Neuronal stem cell (in vitro differentiated cells): ENCODE measurements at places on chromosomes 4 and X.

GRCh38 chr4:7900334-7900909 is 39.2 kb downstream of the AFAP1 start:
- no peak overlapping the region for H3K4me3 ChIP-seq
- H3K27ac ChIP-seq, result no peak overlapping the region
- H3K4me1 ChIP-seq, result peaks cover 21% of the 10 kb centered on the region
- DNase-seq, result no peak
- no peaks in the 10 kb centered on the region for H3K36me3 ChIP-seq
- H3K27me3 ChIP-seq, result no peaks in the 10 kb centered on the region

- H3K4me3 ChIP-seq, result no peak overlapping the region
- H3K4me1 ChIP-seq, result no peaks in the 10 kb centered on the region
- no peaks in the 10 kb centered on the region for H3K27me3 ChIP-seq
- H3K36me3 ChIP-seq, result no peaks in the 10 kb centered on the region
- DNase-seq, result no peak
- H3K27ac ChIP-seq, result no peak overlapping the region
These were observed 40.5 kb upstream of the HSD17B10 start for GRCh38 chrX:53474707-53475106.

DNA sequence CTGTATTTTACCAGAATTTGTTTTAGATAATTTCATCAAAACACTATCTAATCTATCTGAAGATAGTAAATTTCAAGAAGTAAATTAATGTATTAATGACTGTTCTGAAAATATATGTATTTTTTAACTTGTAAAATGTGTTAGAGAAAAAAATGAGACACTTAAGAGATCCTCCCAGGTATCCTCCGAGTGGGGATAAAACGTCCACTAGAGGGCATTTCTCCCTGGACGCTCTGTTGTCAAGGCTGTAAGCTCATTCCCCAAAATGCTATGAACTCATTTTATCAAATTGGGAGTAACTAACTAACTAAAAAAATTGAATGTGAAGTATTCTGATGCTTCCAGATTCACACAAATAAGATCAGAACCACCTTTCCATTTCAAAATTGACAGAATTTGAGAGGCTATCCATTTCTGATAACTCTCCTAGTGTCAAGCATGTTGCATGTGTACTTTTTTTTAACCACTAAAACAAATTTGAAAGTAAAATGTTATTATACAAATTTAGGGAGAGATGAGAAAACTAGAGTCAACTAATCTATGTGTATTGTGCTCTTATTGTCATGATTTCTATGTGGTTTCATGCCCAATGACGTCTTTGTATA is 337.3 kb upstream of the HS3ST1 start:
- H3K4me1 ChIP-seq, result no peaks in the 10 kb centered on the region
- DNase-seq, result peak; percentile 33

GRCh38 chr4:148443512-148444295 is 1.5 kb upstream of the NR3C2 start:
- H3K27ac ChIP-seq, result no peak overlapping the region
- peak; percentile 29 for DNase-seq
- H3K36me3 ChIP-seq, result no peaks in the 10 kb centered on the region
- H3K27me3 ChIP-seq, result peaks cover 78% of the 10 kb centered on the region
- H3K4me3 ChIP-seq, result no peak overlapping the region

GRCh38 chrX:30822764-30823163 is 66.3 kb downstream of the TAB3 start:
- H3K4me1 ChIP-seq, result no peaks in the 10 kb centered on the region
- H3K27me3 ChIP-seq, result no peaks in the 10 kb centered on the region
- no peaks in the 10 kb centered on the region for H3K36me3 ChIP-seq
- no peak for DNase-seq

DNA sequence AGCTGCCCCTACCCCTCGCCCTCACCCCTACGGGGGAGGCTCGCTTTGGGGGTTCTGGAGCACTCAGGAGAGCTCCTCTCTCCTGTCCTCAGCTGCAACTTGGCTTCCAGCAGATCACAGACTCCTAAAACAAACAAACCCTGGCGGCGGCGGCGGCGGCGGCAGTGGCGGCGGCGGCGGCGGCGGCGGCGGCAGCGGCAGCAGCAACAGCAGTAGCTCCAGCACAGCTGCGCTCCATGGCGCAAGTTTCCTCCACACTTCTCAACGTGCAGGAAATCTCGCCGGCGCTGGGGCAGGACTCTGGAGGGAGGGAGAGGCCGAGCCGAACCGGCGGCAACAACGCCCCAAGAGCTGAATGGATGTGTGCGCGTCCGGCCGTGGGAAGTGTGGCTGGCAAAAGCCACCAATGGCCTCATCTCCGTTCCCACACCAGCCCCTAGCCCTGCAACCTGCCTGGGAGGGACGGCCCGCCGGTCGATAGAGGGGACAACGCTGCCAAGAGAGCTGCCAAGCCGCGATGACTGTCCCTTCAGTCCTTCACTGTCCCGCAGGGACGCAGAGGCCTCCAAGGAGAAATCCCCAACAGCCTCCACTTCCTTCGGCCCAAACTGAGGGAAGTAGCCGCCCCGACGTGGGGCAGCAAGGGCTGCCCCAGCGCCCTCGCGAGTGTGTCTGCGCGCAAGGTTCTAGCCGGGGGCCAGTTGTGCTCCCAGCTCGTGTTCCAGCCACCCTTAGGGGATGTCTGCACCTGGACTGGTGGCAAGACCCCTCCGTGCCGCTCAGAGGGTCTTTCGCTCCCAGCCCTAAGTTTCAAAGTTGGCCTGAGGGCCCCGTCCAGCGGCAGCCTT is 775 bp downstream of the SHROOM4 start:
- no peaks in the 10 kb centered on the region for H3K27me3 ChIP-seq
- DNase-seq, result peak; percentile 15
- peak overlapping the region; percentile 80 for H3K4me3 ChIP-seq
- no peaks in the 10 kb centered on the region for H3K36me3 ChIP-seq
- H3K27ac ChIP-seq, result no peak overlapping the region

DNA sequence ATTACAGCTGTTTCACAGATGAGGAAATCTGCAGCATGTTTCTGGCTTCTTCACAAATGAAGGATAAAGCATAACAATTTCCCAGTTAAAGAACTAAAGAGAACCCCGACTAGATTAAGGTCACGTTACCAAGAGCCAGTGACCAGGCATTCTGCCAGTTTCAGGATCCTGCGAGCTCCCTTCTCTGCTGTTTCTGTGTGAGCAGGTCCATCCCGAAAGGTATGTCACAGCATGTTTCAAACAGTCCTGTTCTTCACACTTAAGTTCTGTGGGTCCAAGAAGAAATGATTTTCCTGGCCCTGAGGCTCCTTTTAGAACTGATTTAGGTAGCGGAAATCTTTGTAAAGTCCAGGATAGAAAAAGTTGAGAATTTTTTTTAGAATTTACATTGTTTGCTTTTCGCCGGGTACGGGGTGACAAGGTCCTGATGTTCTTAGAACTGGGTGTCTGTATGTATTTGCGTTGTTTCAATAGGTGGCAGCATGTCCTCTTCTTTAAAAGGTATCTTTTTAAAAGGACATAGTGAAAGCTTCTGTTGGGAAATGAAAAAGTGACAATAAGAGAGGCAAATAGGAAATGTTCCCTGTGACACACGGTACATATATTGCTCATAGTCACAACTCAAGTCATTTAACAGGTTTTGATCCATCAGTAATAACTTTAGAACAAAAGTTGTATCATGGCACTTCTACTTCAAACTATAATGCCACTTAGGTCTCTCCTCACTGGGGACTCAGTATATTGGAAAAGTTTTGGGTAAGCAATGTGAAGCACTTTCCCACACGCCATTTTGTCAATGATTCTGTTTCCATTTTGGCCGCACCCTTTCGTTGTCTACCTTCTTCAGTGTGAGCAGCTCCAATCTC is 18.4 kb downstream of the IL21 start:
- H3K27ac ChIP-seq, result no peak overlapping the region
- DNase-seq, result peak; percentile 6
- H3K36me3 ChIP-seq, result no peaks in the 10 kb centered on the region
- no peak overlapping the region for H3K4me3 ChIP-seq

- no peak overlapping the region for H3K27ac ChIP-seq
- no peaks in the 10 kb centered on the region for H3K36me3 ChIP-seq
- peak overlapping the region; percentile 19 for H3K4me3 ChIP-seq
- H3K27me3 ChIP-seq, result no peaks in the 10 kb centered on the region
- DNase-seq, result no peak
- H3K4me1 ChIP-seq, result peaks cover 6% of the 10 kb centered on the region
These were observed 1.2 kb downstream of the PPARGC1A start for GRCh38 chr4:23888421-23889319.

DNA sequence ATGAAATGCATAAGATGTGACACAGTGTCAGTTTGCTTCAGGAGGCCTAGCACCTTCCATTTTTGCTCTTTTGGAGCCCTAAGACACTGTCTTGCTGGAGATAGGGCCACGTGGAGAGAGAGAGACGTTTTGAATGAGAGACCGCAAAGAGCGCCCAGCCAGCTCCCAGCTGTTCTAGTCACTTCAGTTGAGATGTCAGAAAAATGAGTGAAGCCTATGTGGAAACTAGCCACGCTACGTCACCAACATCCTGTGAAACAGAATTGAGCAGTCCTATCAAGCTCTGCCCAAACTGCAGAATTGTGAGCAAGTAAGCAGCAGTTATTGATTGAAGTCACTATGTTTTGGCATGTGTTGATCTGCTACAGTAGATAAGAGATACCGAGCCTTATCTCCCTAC is 13.1 kb downstream of the GPR82 start:
- no peak for DNase-seq
- H3K4me1 ChIP-seq, result no peaks in the 10 kb centered on the region
- no peak overlapping the region for H3K27ac ChIP-seq
- H3K36me3 ChIP-seq, result no peaks in the 10 kb centered on the region
- no peak overlapping the region for H3K4me3 ChIP-seq

DNA sequence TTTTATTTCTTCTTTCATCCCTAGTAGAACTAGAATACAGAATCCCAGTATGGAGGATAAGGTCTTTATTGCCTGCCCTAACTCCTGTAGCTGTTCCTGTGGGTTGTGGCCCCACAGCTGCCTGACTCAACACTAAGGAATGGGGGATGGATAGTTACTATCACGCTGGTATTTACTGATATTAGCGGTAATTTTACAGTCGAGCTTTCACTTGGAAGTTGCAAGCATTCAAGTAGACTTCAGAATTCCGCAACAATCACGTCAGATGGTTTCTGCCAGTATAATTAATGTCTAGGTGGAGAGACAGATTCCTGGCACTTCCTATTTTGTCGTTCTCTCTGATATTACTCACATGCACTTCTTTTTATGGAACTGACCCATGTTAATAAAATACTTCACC is 489.8 kb downstream of the PABPC4L start:
- H3K4me1 ChIP-seq, result no peaks in the 10 kb centered on the region
- H3K27ac ChIP-seq, result no peak overlapping the region
- no peaks in the 10 kb centered on the region for H3K36me3 ChIP-seq
- no peak overlapping the region for H3K4me3 ChIP-seq
- no peak for DNase-seq

- H3K27ac ChIP-seq, result no peak overlapping the region
- peaks cover 2% of the 10 kb centered on the region for H3K4me1 ChIP-seq
- no peak overlapping the region for H3K4me3 ChIP-seq
These were observed 109.0 kb upstream of the ARSJ start for GRCh38 chr4:114088481-114088880.

GRCh38 chr4:85773372-85773771 is 298.4 kb downstream of the ARHGAP24 start:
- H3K27me3 ChIP-seq, result no peaks in the 10 kb centered on the region
- H3K4me1 ChIP-seq, result no peaks in the 10 kb centered on the region
- DNase-seq, result no peak
- H3K27ac ChIP-seq, result no peak overlapping the region

GRCh38 chr4:123415977-123416376 is 19.4 kb downstream of the SPRY1 start:
- no peak for DNase-seq
- peaks cover 30% of the 10 kb centered on the region for H3K4me1 ChIP-seq
- H3K27ac ChIP-seq, result no peak overlapping the region
- no peak overlapping the region for H3K4me3 ChIP-seq
- no peaks in the 10 kb centered on the region for H3K36me3 ChIP-seq
- no peaks in the 10 kb centered on the region for H3K27me3 ChIP-seq

DNA sequence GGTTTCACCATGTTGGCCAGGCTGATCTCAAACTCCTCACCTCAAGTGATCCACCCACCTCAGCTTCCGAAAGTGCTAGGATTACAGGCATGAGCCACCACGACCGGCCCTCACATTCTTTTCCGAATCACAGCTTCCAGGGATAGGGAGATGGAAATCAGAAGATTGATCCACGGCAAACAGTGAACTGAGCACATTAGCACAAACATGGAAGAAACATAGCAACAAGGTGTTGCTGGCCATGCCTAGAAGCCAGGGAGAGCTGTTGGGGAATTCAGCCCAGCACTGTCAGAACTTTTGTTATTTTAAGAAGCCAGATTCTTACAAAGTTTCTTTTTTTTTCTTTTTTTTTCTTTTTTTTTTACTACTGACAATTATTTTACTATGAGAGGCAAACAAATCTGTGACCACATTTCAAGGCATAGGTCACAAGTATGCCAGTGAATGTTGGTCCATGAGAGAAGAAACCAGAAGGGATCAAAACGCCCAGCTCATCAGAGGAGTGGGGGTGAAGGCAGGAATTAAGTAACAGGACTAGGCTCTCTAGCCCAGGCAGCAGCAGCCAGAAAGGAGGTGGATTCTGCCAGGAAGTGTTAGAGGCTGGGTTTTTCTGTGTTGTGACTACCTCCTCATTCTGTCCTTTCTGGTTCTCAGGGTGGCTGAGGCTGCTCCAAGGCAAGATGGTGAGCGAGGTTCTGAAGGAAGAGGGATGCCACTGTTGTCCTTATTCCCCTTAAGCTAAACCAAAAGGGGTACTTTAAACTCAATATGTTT is 44.1 kb downstream of the TEC start:
- DNase-seq, result no peak
- H3K4me3 ChIP-seq, result no peak overlapping the region
- no peaks in the 10 kb centered on the region for H3K4me1 ChIP-seq
- no peaks in the 10 kb centered on the region for H3K36me3 ChIP-seq

DNA sequence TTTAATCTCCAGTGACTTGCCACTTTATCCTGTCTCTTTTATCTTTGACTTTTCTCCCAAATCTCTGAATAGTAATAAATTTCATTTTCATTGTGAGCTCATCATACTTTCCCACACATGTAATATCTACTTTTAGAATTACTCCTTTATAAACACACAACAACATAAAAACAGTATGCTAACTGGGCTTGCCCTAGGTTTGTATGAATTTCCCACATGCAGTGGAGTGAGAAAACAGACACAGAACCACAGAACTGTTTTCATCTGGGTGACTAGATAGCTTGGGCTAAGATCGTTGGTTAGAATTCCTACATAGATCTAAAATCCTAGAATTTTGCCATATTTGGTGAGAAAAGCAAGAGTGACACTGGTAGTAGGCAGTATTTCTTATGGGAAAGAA is 409.5 kb downstream of the SPRY1 start:
- H3K4me3 ChIP-seq, result no peak overlapping the region
- H3K36me3 ChIP-seq, result no peaks in the 10 kb centered on the region
- no peak for DNase-seq
- no peaks in the 10 kb centered on the region for H3K4me1 ChIP-seq
- no peaks in the 10 kb centered on the region for H3K27me3 ChIP-seq
